ENCODE measurements at places on chromosomes 5 and 9.

- peak; percentile 95 for DNase-seq
These were observed 1.2 kb downstream of the ST8SIA4 start for GRCh38 chr5:100901821-100902341.

- no peak for DNase-seq
These were observed 250.7 kb downstream of the ANXA1 start for GRCh38 chr9:73402081-73403028.

GRCh38 chr5:6736524-6737042 lies 23.4 kb downstream of the TENT4A start:
- no peak for DNase-seq

DNA sequence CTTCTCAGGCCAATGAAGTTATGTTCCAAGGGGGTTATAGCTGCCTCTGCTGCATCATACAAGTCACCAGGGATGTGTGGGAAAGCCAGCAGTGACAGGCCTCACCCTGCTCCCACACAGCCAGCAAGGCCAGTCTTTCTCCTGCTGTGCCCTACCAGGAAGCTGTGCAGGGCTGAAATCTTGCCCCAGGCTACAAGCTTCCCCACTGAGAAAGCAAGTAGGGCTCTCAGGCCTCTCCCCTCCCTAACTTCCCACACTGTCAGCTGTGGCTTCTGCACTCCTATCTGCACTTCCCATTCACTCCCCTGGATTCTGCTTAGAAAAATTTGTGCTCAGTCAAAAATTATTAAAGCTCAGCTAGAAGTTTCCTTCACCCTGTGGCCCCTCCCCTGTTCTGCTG lies 611.2 kb upstream of the ZNF608 start:
- no peak for DNase-seq

DNA sequence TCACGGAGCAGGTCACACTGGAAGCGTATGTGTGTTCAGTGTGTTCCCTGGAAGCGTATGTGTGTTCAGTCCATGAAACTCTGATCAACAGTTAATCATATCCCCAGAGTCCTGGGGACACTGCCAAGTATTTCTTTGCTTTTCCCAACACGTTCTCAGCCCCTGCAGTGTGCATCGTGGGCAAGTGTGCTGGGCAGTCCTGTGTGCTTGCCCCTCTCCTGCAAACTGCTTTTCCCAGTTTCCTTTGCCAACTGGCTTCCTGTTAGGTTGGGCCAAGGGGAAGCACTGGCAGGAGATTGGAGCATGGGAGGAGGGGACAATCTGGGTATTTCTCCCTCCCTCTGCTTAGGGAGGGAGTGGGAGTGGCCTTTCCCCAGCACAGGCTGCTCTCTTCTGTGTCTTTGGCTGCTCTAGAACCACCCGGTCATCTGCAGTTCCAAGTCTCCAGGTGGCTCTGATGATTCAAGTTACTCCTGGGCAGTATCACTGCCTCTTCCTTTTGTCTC lies 36.8 kb upstream of the NEK6 start:
- DNase-seq = peak; percentile 40
